Activated CD4-positive, alpha-beta memory T cell treated with anti-CD3 and anti-CD28 coated beads, Interleukin-2, amount 10 ng/mL, durations not matched to agents 7 days and 5 days (primary cell): ENCODE measurements at places on chromosomes 5 and 9.

DNA sequence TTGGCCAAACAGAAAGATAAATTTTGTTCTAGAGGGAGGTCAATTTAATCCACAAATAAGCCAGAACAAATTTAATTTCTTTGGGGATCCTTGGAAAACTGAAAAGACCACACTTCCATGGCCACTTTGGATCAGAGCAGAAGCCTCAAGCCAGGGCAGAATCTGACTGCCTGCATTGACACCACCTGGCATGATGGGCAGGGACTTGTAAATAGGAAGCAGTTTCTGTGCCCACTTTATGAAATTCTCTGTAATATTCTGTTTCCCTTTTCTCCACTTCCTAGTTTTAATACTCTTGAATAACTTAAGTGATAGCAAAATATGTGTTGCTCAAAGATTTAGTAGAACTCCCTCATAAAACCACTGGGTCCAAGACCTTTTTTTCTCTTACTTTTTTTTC, 6.7 kb upstream of the TMEM252 start:
- no peak for DNase-seq

- peak; percentile 66 for DNase-seq
Measured at GRCh38 chr5:141412854-141413539, at the start of gene PCDHGA10. Gene PCDHGA10, plus strand, starts transcription at chr5:141412987. Its CDS starts 189 bp downstream, at chr5:141413176.

GRCh38 chr9:95923794-95924193, 48.3 kb downstream of the ERCC6L2 start:
- DNase-seq, result no peak

DNA sequence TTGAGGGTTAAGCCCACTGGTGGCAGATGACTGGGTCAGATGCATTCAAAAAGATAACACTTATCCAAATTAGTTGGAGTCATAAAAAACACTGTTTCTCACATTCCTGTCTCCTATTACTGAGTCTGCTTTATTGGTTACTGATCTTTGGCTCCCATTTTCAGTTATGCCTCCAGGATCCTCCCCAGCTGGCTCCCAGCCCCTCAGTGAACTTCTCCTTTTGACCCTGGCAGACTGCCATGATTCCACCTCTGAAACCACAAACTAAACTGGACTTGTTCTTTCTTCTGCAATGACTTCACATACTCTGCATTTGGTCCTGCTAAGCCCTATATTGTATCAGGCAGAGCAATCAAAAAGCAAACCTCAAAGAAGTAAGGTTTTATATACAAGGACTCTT, 860.8 kb upstream of the DMAC1 start:
- no peak for DNase-seq

GRCh38 chr5:110817459-110817858, 78.7 kb downstream of the SLC25A46 start:
- DNase-seq, result no peak

DNA sequence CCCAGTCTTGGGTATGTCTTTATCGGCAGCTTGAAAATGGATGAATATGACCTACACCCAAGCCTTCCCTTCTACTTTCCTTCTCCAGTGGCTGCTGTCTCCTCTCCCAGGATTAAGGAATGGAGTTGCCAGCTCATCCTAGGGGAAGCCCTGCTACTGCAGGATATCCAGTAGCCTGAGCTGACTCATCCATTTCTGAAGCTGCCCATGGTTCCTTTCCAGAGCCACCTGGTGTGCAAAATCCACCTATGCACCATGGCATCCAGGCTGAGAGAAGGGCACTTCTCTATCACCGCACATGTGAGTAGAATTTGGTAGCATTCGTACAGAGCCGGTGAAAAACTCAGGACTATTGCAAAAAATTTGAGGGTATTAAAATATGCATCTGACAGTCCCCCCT, 290.8 kb downstream of the YTHDC2 start:
- no peak for DNase-seq

GRCh38 chr5:67636091-67636490, 439.5 kb upstream of the CD180 start:
- DNase-seq, result no peak

- DNase-seq, result no peak
Measured at GRCh38 chr9:16514131-16514530, 356.3 kb downstream of the BNC2 start.

GRCh38 chr5:140926443-140927227, 536 bp downstream of the PCDHAC1 start:
- DNase-seq, result no peak

GRCh38 chr5:7762267-7762666, 88.7 kb downstream of the CFAP90 start:
- DNase-seq, result no peak

GRCh38 chr9:118183576-118183975, 479.4 kb downstream of the TLR4 start:
- DNase-seq, result no peak

- no peak for DNase-seq
Measured at GRCh38 chr9:20749496-20750198, 65.6 kb downstream of the FOCAD start.

DNA sequence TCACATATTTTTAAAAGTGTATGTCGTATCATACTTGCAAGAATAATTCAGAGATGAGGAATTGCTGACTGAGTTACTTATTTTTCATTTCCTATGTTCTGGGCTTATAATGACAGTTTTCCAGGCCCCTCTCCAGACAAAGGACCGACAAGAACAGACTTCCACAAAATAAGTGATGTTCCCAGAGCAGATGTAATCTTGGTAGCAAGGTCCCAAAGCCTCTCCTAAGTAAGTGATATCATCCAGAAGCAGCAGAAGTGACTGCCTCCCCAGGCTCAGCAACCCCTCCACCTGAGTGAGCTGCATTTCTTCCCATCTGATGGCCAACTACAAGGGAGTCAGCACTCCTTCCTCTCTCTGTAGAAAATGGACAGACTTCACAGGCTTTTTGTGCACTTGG, 57.1 kb downstream of the SEMA6A start:
- DNase-seq, result no peak

GRCh38 chr9:116165912-116166311, 12.3 kb downstream of the PAPPA start:
- no peak for DNase-seq

DNA sequence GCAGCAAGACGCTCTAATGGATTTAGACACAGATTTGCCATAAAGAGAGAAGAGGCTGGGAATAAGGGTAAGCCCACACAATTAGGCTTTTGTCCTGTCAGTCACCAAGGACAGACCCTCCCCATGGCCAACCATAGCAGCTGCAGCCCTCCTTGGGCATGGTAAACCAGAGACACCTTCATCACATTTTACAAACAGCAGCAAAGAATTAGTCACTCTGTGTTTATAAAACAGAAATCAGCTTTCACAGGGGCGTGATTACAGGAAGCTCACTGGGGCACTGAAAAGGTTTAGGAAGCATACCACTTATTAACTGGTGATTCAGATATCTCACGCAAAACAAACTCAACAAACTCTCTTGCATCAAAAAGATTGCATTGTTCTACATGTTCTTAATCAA, 37.3 kb upstream of the ZNF622 start:
- DNase-seq, result no peak

DNA sequence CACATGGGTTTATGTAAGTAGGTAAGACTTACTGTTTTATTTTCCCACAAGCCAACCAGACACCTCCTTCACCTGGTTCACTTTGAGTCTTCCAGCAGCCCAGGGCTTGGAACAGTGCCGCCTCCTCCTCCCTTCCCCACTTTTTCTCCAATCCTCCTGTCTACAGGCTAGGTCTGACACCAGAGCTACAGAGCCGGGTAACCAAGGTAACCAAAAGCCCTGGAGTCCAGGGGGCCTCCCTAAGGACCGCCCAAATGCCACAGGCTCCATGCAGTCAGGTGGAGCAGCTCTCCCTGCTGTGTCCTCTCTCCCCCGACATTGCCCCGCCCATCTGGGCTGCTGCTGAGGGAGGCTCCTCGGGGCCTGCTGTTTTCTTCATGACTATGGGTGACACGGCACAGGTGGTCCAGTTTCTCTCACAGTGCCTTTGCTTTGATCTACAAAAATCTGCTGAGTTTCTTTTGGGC, 138.0 kb upstream of the EFNA5 start:
- DNase-seq, result no peak

GRCh38 chr5:136979131-136979530, 520.0 kb downstream of the SPOCK1 start:
- no peak for DNase-seq

DNA sequence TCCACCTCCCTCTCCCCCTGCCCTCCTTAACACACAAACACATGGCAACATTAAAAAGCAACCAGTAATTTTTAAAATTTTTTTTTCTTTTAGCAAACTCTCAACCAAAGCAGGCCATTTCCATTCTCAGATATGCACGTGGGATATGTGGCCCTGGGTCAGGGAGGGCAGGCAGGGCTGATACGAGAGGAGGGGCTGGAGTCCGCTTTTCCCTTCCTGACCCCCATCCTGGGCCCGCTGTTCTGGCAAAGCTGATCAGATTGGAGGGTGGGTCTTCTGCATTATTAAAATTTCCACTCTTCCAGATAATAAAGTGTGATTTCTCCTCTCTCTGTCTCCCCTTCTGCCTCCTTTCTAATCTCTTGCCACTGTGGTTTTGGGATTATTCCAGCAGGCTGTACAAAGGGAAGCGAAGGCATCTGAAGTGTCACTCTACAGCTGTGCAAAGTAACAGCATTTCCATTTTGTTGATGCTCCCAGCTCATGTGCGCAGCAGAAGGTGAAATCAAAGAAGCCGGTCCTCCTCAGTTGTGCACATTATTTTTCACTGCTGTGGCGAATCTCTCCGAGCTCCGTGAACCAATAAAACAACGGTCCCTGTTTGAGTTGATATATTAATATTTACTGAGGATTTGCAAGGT, 12.0 kb downstream of the IRX1 start:
- DNase-seq, result no peak

GRCh38 chr5:55994495-55994997, at the start of gene IL6ST:
Gene IL6ST, minus strand, starts transcription at chr5:55994963. Its CDS starts 18,685 bp downstream, at chr5:55976278.
- DNase-seq, result peak; percentile 53

DNA sequence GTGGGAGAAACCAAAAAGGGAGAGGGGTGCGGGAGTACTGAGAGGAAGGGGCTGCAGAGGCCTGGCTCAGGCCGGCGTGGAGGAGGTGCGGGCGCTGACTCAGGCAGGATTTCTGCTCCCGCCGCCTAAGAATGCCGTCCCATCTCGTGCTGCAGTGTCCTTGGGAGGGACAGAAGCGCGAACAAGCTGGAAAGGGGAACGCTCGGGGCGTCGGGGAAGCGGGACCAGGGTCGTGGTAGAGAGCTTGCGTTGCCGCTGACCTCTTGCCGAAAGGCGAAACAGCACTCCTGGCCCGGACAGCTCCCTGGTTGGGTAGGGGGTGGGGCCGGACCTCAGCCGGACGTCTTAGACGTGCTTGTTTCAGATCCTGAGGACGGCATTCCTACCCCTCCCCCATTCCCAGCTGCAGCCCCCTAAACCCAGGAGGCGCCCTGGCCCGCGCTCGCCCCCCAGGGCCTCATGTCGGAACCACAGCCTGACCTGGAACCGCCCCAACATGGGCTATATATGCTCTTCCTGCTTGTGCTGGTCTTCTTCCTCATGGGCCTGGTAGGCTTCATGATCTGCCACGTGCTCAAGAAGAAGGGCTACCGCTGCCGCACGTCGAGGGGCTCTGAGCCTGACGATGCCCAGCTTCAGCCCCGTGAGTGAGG, 1.1 kb downstream of the RELL2 start:
- peak; percentile 65 for DNase-seq

- DNase-seq, result no peak
Measured at GRCh38 chr5:72107901-72108201, 576 bp downstream of the MAP1B start.

DNA sequence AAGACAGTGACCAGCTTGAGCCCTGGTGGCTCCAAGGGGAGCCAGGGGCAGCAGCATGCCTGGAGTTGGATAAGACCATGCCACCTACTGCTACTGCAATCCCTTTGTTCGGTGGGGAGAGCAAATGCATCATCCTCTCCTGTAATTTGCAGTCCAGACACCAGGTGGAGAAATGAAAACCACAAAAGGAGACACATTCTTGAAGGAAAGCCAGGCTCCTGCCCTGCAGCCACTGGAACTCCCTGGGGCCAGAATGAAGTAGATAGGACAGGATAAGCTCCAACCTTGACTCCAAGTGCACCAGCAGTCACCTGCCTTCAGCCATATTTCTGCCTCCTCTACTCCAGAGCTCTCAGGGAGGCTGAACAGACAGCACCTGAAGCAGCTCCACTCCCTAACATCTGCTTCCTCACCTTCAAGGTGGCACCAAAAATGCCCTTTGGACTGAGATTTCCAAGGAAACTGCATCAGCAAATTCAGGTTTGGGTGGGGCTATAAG, 65.1 kb upstream of the IQGAP2 start:
- DNase-seq, result peak; percentile 51

DNA sequence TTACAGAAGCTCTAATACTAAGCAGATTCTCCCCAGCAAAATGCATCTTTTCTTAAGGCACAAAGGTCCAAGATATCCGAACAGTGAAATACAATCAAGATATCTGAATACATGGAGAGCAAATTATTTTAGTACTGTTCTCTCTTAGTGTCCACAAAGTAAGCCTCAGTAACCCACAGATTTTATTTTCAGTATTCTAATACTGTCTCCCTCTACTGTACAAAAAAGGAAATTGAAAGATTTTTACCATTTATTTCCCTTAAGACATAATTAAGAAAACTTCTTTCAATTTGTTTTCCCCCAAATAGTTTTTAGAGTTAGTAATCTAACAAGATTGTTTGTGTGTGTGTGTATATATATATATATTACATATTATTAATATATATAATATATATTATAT, 24.7 kb upstream of the NOL6 start:
- no peak for DNase-seq

GRCh38 chr5:91345461-91345860, 37.7 kb downstream of the ARRDC3 start:
- no peak for DNase-seq

- no peak for DNase-seq
Measured at GRCh38 chr9:18441261-18441660, 32.7 kb upstream of the ADAMTSL1 start.

DNA sequence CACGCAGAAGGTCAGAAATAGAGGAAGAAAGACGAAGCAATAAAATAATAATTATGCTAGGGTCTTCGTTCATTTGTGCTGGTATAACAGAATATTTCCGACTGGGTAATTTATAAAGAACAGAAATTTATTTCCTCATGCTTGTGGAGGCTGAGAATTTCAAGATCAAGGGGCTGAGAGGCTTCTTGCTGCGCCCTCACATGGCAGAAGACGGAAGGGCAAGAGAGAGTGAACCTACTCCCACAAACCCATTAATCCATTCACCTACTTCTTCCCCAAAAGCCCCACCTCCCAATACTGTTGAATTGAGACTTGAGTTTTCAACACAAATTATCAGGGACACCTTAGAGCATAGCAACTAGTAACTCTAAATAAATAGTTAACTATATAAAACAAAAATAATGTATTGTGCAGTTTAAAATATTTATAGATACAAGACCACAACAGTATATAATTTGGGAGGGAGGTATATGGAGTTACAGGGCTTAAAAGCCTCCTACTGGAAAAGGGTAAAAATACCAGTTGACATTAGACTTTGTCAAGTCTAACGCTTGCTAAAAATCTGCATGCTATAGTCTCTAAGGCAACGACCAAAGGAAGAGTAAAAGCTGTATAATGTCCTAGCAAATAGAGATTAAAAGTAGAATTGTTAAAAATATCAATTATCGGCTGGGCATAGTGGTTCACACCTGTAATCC, 40.3 kb upstream of the NAA35 start:
- peak; percentile 37 for DNase-seq
